ENCODE measurements at places on chromosomes 3 and 15.

- peak; percentile 58 for DNase-seq
These were observed 676 bp downstream of the QRICH1 start for GRCh38 chr3:49092938-49093852.

- no peak for DNase-seq
These were observed 156.4 kb upstream of the CBLB start for GRCh38 chr3:106025151-106025722.

DNA sequence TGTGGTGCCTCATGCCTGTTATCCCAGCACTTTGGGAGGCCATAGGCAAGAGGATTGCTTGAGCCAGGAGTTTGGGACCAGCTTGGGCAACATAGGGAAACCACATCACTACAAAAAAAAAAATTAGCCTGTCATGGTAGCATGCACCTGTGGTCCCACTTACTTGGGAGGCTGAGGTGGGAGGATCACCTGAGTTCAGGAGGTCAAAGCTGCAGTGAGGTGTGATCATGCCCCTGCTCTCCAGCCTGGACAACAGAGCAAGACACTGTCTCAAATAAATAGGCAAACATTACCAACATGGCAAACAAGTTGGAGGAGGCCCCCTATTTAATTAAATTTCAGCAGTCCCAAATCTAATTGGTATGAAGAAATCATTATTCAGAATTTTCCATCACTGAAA, 143.6 kb downstream of the PGPEP1L start:
- DNase-seq: no peak

- DNase-seq: no peak
These were observed 119.6 kb downstream of the TCF12 start for GRCh38 chr15:57038040-57038439.

- peak; percentile 5 for DNase-seq
These were observed 13.2 kb upstream of the TMEM212 start for GRCh38 chr3:171829841-171830517.

GRCh38 chr15:41978534-41978933, 6.2 kb upstream of the EHD4 start:
- DNase-seq: no peak

- no peak for DNase-seq
These were observed 21.0 kb downstream of the AP3B2 start for GRCh38 chr15:82688691-82689090.

GRCh38 chr3:14299767-14300166, 102.6 kb upstream of the SLC6A6 start:
- no peak for DNase-seq

DNA sequence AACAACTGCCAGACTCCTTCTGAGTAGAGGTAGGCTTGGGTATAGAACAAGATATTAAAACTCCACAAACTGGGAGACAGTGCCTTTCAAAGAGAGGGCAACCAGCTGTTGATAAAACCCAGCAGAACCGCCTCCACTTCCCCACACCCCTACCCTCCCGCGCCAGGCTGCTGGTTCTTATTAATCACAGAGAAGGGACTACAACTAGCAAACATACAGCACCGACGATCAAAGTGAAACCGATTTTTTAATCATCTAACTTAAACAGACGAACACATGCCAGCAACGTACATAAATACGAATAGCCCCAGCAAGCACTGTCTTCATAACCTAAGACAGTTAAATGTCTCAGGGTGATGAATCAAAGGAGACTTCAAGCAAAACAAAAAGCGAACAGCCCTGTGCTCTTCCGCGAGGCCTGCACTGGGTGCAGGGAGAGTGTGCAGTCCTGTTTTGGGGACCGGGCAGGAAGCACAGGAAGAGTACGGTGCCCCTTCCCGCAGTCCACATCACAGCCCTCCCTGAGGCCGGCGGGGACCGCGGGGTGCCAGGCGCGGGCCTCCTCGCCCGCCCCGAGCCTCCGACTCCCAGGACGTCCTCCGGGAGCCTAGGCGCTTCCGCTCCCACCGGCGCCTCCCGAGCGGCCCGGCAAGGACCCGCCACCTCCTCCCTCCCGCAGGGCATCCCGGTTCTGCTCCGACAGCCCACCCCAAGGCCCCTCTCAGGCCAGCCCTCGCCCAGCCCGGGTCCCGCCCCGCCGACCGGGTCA, 75.1 kb upstream of the VGLL4 start:
- no peak for DNase-seq

GRCh38 chr3:15439476-15439875, 12.1 kb downstream of the EAF1 start:
- DNase-seq: no peak

DNA sequence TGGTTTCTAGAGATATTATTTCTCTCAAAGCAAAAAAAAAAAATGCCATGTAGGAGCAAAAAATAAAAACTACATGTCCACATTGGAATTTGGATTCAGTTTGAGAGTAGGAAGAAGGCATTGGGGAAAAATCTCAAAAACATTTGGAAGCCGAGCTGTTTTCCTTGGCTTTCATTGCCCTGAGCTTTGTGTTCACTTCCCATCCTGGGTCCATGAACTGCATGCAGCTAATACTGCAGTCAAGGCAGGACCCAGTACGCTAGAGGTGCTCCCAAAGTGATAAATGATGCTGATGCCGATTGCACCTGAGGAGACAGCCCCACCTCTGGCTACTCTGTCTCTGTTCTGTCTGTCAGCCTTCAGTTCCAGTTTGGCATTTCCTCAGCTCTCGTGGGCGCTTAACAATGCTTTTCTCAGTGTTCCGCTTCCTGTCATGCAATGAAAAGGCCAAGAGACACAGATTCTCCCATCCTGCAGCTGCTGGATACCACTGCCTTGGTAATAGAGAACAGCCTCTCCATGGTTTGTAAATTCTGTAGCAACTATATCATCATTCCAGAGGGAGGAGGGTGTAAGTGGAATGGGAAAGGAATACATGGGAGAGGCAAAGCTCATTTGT, 181.8 kb downstream of the RYR3 start:
- DNase-seq: no peak

- no peak for DNase-seq
These were observed 55.9 kb upstream of the C3orf80 start for GRCh38 chr3:160169139-160169976.

DNA sequence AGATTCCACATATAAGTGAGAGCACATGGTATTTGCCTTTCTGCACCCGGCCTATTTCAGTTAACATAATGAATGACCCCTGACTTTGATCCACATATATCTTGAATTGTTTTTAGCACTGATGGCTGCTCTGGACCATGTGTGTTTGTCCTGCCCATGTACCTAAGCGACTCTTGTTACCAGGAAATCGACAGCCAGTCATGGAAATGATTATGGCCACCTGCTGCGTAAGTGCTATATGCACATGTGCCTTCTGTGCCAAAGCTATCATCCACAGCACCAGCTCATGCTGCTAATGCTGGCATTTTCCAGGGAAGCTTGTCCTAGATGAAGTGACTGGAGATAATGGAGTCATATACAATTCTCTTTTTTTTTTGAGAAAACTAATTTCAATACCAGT, 103.7 kb downstream of the PEX5L start:
- no peak for DNase-seq

DNA sequence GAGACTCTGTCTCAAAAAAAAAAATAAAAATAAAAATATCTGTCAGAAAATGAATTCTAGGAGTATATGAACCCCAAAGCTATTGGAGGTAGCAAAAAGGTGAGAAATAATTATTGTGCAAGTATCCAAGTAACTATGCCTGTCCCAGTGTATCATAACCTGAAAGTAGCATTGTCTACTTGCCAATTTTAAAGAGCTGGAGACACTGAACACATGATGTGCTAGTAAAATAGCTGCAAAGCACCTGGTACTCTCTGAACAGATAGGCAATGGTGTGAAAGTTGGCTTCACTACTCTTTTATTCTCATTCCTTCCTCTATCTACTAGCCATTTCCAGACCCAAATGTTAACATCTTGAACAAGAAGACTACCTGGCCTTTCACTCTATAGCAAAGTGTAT, 208.9 kb downstream of the FOXP1 start:
- no peak for DNase-seq

DNA sequence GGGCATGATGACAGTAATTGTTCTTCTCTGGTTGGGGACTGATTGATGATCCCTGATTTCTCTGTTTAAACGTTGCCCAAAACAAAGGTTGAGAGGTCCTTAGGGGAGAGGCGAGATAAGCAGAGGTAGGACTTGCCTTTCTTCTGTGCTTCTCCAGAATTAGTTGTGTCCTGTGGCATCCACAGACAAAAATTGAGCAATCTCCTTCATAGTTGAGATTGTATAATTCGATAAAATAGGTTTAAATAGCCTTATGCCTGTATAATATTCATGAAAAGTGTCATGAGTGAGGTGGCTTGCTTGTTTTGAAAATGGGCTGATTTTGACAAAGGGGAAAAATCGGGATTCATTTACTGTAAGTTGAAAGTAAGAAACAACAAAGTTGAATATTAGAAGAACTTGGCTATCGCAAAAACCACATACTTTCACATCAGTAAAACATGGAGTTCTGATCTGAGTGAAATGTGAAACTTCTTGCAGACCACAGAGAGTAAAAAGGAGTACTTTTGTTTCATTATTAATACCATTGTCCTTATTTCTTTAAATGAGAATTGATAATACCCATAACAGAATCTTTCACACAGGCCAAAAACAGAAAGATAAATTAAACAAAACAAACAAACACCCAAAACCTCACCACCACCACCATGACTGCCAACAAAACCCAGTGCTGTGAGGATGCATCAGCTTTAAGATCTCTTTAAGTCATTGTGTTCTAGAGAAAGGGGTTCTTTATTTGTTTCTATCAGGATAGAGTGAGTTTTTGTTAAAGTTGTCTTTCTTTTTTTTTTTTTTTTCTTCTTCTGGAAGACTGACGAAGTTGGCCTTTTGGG, 155.7 kb downstream of the LPP start:
- no peak for DNase-seq

GRCh38 chr3:37236024-37236423, 61.6 kb upstream of the LRRFIP2 start:
- no peak for DNase-seq

- no peak for DNase-seq
These were observed 3.9 kb downstream of the MKRN3 start for GRCh38 chr15:23569151-23569925.

DNA sequence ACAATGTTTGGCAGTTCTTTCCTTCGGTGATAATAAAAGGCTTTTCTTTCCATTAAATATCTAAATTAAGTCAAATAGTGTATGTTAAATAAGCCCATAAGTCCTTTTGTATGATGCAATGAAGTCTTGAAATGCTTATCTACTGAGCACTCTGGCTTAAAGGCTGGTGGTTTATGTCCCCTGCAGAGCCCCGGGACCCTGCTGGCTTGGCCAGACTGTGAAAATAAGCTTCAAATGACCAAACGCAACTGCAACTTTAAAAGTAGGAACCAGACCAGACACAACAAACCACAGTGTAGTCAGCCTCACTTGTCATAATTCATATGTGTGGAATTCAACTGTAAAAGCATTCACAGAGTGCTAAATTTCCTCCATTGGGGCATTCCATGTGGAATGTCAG, 72.5 kb downstream of the FOXP1 start:
- DNase-seq: no peak

GRCh38 chr3:143810953-143811265, 37.4 kb downstream of the SLC9A9 start:
- no peak for DNase-seq

GRCh38 chr3:10000686-10001085, 14.0 kb upstream of the EMC3 start:
- DNase-seq: no peak

DNA sequence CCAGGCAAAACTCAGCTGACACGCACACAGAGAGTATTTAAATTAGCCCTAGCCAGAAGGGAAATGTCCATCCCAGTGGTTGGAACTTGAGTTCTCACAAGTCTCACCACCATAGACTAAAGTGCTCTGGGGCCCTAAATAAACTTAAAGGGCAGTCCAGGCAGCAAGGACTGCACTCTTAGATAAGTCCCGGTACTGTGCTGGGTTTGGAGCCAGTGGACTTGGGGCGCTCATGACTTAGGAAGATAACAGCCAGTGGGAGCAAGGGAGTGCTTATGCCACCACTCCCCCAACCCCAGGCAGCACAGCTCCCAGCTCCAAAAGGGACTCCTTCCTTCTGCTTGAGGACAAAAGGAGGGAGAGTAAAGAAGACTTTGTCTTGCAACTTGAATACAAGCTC, 319.5 kb upstream of the GPR149 start:
- DNase-seq: no peak

DNA sequence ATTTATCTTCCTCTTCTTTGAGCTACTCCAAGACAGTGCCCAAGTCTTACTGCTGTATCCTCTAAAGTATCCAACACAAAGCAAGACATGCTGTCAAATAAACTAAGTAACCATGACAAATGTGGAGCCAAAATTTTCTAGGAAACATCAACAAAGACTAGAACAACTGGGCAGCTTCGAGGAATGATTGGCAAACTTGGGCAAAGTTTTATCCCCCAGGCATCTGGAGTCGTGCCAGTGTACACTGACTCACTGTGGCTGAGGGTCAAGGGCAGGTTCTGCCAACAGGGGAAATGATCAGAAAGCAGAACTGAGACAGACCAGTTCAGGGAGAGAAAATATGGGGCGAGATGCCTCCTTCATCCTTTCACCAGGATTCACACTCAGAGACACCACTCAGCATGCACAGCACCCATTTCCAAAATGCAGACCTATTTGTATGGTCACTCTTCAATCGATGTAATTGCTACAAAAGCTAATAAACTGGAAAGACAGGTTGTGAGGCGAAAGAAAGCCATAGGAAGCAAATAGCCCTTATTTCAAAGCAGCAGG, 65.8 kb downstream of the MB21D2 start:
- peak; percentile 18 for DNase-seq

GRCh38 chr3:59547874-59548273, 498.0 kb upstream of the CFAP20DC start:
- DNase-seq: no peak

- no peak for DNase-seq
These were observed 20.9 kb downstream of the CXCR6 start for GRCh38 chr3:45964139-45964538.

GRCh38 chr15:31305375-31305774, 21.3 kb upstream of the KLF13 start:
- no peak for DNase-seq

DNA sequence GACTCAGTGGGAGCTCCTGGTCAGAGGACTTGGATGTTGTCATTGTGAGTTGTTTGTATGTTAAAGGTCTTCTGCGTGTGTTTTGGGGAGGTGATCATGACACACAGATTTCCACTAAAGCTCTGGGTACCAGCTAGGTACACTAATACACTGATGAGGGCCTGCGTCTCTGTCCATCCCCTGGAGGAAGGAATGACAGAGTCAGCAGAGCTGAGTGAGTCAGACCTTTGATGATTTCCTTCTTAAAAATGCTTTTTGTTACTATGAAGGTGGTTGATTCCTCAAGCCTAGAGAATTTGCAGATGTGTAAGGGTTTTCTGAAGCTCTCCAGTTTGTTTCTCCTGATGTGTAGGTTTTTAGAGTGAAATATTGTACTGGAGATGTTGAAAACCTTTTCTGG, 424.1 kb upstream of the TPM1 start:
- DNase-seq: no peak

DNA sequence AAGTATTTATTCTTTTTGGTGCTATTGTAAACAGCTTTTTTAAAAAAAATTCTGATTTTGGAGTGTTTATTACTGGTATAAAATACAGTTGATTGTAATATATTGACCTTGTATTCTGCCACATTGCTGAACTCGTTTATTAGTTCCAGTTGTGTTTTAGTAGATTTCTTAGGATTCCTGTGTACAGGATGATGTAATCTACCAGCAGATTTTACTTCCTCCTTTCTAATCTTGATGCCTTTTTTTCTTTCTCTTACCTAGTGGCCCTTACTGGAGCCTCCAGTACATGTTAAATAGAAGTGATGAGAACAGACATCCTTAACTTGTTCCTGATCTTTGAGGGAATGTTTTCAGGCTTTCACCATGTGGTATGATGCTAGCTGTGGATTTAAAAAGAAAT, 70.4 kb upstream of the KY start:
- no peak for DNase-seq

- DNase-seq: no peak
These were observed 312.2 kb downstream of the RYR3 start for GRCh38 chr15:33623010-33623409.
